ENCODE measurements at places on chromosomes 2 and 18.

GRCh38 chr2:102238039-102238756 lies 51.4 kb downstream of the IL1RL2 start:
- DNase-seq = no peak

DNA sequence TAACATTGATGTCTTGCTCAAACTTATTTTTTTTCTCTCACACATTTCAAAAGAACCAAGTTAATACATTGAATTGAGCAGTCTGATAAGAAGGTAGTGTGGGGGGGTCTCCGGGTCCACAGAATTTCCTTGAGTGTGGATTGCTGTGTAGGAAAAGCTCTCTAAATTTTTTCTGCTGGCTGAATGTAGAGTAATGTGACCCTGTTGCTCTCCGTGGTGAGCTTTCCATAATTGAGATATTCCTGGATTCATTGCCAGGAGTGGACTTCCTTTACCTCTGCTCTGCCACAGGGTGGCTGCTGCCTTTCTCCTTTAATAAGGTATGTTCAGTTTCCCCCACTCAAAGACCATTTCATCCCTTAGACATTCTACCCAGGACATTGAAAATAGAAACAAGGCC lies 50.9 kb downstream of the PKP4 start:
- DNase-seq = no peak

DNA sequence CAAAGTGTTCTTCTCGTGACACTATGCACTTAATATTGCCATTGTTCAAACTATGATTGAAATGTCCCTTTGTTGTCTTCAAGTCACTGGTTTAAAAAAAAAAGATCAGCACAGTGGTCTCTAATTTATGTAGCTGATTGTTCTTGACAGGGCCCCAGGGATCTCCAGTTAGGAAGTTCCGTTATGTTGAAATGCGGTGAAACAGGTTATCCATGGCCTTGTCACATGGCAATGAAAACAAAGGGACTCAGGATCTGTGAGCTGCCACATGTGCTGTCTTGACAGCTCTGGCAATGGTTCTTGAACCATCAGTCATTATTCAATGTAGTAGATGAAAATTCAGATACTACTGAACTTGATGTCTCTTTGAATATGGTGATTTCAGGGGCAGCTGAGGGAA lies 147.4 kb downstream of the SETBP1 start:
- DNase-seq = no peak

DNA sequence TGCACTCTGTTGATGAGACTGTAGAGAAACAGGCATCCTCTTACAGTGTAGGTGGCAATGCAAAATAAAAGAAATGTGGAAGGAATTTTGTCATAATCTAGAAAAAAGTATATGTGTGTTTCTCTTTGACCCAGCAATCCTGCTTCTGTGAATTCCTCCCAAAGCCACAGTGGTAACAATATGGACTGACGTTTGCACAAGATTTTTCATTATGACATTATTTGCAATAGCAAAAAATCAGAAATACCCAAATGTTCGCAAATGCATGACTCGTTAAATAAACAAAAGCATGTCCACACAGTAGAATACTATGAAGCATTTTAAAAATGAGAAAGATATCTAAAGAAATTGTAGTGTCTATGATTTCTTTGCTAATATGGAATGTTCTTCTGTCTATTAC lies 255.2 kb upstream of the NRP2 start:
- no peak for DNase-seq

DNA sequence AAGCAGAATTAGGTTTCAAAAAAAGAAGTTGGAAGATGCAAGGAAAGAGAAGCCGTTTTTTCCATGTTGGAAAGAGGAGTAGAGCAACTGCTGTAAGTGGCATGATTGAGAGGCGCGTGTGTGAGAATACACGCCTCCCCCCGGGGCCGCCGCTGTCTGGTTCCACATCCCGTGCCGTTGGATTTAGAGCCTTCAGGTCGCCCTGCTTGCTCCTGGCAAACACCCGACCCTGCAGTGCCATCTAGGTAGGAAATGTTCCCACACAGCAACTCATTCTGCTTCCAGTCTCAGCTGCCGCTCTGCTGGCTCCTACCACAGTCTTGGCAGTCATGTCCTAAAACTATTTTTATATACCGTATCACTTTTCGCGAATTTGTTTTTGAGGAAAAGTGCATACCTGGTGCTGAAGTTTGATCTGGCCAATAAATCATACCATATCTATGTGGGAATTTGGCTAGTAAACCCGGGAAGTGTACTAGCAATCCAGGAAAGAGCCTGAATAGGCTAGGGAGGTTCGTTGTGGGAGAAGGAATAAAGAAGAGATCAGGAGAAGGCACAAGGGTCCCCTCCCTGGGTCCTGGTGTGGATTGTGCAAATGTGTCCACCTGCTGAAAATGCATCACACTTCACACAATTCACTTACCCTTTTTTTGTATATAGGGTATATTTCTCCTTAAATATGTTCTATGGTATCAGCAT lies 372.7 kb downstream of the FBXO15 start:
- DNase-seq = no peak

- DNase-seq = no peak
These were observed 68.1 kb upstream of the ITPRID2 start for GRCh38 chr2:181823405-181823804.

DNA sequence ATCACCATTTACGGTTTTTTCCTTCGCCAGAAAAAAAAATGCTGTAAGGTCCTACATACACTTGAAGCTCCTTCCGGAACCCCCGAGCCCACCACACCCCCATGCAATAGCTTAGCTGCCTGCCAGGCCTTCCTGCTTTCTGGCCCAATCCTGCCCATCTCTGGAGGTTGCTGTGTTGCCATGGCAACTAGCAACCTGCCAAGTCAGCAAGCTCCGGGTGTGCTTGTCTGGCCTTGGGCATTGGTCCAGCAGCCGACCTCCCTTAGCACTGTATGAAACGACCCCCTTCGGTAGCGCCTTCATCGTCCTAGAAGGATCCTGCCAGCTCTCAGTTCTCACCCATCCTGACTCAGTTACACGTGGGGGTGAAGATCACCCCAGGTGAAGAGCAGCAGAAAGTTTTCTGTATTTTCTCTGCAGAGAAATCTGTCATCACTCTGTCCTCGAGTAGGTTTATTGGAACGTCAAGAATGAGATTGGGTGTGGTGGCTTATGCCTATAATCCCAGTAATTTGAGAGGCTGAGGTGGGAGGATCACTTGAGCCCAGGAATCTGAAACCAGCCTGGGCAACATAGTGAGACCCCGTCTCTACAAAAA lies 47.4 kb upstream of the MTCL1 start:
- DNase-seq = no peak

GRCh38 chr2:118118479-118118878 lies 30.2 kb downstream of the INSIG2 start:
- DNase-seq = no peak

DNA sequence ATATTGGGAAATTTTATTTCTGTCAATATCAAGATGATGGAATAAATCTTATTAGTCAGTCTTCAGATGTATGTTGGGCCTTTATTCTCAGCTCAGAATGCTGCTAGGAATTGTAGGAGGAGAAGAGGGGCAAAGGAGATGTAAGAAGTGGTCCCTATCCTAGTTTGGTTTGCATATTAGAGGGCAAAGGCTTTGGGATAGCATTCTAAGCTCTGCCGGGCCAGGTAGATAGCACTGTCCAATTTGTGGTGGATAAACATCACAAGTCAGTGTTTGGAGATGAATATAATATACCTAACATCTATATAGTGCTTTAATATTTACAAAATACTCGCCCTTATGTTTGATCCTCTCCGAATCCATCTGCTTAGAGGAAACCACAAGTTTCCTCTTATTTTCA lies 149.2 kb downstream of the GULP1 start:
- DNase-seq = no peak

DNA sequence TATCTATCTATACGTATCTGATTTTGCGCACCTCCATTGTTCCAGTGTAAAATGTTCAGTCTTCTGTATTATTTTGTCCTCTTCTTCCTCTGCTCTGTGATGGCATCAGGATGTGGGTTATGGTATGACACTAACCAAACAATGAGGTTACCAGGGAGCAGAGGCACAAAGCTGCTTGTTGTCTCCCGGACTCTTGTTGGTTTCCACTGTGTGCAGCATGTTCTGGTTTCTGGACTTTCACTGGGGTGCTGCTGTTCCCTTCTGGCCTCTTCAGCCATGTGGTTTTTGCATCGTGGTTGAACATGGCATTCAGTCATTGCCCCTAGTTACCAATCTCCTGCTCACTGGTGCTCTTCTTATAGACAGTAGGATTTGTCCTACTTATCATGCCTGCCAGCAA lies 665.9 kb downstream of the CBLN2 start:
- DNase-seq = no peak

DNA sequence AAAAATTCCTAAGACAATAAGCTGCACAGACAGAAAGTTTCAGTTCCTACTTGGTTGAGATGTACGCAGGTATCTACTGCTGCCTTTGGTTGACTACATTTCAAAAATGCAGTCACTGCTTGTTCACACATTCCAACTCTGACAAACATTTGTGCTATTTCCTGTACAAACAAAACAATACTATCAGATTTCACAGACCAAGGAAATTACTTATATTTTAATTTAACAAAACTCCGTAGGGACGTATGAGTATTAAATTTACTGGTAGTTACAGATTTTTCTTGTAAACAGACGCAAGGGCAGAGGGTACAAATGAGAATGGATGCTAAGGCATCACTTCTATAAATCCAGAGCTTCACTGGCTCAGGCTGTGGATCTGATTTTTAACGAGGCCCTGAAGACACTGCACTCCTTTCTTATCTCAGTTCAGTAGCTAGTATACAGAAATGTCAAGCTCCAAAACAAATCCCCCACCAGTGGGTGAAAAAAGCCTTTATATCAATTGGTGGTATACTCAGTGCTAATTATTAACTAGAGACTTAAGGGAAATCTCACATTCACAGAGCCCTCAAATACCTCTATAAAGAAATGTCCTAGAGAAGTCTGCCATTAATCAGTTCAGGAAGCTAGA lies 31.7 kb upstream of the TTC32 start:
- DNase-seq = no peak

GRCh38 chr2:38598991-38599295 lies 3.8 kb downstream of the HNRNPLL start:
- no peak for DNase-seq

GRCh38 chr2:230824406-230824978 lies 40.2 kb upstream of the ITM2C start:
- peak; percentile 88 for DNase-seq

GRCh38 chr2:127733816-127734537 lies 32.7 kb downstream of the SFT2D3 start:
- DNase-seq = no peak

DNA sequence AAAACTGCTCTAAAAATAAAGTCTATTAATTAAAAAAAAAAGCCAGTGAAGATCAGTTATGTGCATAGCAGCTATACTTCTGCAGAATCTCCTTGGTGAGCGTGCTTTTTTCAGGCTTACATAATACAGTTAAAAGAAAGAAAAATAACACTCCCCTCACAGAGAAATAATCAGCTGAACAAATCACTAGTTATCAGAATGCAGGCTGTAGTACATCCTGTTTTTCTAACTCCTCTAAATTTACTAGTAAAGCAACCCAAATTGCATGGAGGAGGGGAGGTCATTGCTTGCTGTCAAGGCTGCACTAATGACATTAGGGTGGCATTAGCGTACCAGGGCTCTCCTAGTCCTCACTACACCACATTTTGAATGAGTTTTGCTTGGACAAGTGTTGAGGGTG lies 192.2 kb downstream of the PLCL1 start:
- no peak for DNase-seq

- DNase-seq = no peak
These were observed 39.4 kb upstream of the NCKAP5 start for GRCh38 chr2:133607679-133608078.

- no peak for DNase-seq
These were observed 23.2 kb upstream of the SEH1L start for GRCh38 chr18:12924616-12925015.

DNA sequence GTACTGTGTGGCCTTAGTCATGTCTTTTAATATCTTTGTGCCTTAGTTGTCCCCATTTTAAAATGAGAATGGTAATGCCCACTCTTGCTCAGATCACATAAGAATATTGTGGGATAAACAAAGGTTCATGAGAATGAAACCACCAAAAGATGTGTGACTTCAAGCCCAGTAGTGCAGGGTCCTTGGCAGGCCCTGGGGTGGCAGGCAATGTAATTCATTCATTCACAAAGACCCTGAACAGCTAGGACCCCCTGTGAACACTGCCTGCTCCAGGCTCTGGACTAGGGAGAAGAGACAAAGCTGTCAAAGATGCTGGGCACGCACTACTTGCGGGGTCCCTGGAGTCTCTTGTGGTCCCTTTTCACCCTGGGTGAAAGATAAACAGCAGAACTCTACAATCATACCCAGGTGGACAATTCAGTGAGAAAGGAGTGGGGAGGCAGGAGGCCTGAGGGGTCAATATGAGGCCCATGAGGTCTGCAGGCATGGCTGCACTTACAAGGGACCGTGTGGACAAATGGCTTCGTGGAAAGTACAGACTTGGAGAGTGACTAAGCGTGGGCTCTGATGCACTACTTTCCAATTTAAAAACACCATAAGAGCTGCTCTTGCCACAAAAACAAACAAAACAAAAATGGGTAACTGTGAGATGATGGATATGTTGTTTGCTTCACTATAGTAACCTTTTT lies 136.1 kb downstream of the SMAD7 start:
- no peak for DNase-seq

GRCh38 chr2:239249776-239250175 lies 151.0 kb downstream of the HDAC4 start:
- DNase-seq = no peak

GRCh38 chr2:240384711-240385450 lies 50.6 kb upstream of the GPC1 start:
- no peak for DNase-seq

DNA sequence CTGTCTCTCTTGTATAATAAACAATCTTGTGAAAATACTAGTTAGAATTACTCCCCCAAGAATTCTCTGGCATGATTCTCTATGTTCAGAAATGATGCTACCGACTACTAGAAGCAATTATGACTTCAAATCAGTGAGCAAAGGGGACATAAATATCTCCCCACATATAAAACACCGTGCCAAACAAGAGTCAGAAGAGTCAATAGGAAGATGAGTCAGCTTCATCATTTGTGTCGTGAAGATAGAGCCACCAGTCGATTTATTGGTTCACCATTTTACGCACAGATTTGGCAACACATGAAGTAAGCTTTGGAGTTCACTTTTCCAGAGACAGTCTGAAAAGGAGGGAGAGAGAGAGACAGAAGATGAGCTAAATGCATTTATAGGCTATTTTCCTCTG lies 650.9 kb downstream of the CCDC85A start:
- DNase-seq = no peak

DNA sequence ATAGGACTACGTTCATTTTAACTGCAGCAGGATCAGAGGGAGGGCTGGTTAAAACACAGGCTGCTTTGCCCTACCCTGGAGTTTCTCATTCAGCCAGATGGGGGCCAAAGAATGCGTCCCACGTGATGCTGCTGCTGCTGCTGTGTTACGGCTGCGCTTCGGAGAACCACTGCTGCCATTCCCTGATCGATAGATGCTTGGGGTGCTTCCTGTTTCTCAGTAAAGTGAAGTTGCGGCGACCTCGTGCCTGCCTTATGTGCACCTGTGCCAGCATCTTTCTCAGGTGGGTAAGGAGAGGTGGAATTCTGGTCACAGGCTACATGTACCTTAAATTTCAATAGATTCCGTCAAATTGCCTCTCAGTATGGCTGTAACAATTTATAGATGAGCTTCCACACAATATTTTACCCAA lies 24.7 kb upstream of the TOGARAM2 start:
- DNase-seq = peak; percentile 20
